ENCODE measurements at places on chromosomes 2 and 18.
A peak's percentile ranks its signal among the peaks of the same experiment; 100 is the strongest.

DNA sequence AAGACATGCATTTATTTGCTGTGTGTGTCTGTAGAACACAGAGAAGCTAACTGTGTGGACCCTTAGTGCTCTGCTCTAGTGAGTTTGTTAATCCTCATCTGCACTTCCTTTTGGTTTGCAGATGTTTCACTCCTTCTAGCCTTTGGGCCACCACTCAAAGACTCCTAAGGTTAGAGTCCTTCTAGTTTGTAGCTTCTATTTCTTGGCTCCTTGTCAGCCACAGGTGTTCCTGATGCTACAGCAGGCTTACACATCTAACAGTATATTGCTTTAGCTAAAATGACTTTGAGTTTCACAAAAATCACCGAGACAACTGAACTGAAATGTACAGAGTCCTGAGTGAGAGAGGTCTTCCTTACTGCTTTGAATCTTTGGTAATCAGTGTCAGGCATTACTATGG lies 551.4 kb downstream of the NRXN1 start:
- DNase-seq: no peak

DNA sequence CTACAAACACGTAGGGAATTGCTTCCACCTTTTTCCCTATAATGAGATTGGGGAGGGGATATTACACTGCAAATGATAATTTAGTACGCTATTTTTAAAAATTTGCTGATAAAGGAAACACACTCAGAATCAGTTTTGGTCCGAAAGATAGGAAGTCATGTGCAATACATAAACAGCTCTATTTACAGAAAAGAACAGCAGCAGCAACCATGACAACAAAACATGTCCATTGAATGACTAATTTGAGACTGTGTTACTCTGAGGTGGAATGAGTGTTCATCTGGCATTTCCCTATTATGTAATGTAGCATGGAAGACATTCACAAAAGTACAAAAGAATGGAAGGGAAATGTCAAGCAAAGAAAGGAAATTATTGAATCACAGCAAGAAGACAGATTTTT lies 337.2 kb downstream of the NBAS start:
- DNase-seq: peak; percentile 98

DNA sequence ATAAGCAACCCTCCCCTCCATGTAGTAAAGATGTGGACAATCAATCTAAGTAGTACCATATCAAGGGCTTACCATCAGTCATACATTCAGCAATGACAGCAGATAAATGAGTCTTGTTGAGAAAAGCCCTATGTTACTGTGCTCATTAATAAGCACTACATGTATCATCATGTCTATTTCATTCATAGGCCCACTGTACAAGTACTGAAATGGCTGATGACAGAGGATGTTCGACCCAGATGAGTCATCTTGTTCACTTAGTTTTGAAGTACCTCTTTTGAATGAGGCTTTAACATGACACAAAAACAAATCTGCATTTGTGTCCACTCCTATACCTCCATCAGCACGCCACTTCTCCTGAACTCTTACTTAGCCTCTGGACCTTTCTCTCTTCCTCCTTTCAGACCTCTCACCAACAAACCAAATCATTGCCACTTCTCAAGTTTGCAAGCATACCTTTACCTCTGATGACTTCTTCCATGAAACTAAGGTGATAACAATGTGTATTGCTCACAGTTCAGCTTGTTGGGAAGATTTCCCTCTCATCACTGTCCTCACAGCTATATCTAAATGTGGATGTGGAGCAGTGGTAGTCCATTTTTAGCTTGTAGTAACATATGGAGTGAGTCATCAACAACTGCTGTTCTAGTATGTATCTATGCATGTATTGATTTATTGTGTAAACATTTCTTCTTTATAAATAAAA lies 921.0 kb upstream of the SLC39A10 start:
- DNase-seq: no peak

GRCh38 chr18:58391932-58392323 lies 237.0 kb downstream of the ALPK2 start:
- no peak for DNase-seq

GRCh38 chr2:46520130-46520711 lies 40.9 kb downstream of the TMEM247 start:
- DNase-seq: no peak
